ENCODE measurements at places on chromosomes 7 and 10.

DNA sequence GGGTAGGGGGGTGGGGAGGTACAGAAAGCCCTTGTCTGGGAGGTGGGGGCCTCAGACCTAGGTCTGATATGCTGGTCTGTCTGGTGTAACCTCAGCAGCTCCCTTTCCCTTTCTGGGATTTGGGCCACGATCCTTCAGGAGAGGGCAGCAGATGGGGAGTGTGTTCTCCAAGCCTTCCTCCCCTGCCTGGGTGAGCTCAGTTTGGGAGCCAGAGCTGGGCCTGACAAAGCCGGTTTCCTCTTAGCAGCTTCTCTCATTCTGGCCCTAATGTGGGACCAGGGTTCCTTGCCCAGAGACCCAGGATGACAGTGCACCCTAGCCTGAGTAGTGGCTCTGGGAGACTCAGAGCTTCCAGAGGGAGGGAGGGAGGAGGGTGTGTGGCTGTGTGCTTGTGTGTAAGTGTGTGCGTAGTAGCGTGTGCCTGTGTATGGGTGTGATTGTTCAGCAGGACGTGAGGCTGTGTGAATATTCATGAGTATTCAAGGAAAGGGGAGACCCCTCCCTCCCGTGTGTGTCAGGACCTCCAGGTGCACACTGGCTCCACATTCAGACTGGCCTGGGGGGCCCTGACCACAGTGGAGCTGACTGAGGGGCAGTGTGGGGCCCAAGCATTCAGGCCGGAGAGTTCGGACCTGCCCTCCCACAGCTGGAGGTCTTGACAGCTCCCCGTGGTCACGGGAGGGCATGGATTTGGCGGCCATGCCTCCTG lies 96.5 kb downstream of the ZMIZ1 start:
- DNase-seq, result no peak

GRCh38 chr7:3243680-3244079 lies 57.4 kb upstream of the SDK1 start:
- no peak for DNase-seq

DNA sequence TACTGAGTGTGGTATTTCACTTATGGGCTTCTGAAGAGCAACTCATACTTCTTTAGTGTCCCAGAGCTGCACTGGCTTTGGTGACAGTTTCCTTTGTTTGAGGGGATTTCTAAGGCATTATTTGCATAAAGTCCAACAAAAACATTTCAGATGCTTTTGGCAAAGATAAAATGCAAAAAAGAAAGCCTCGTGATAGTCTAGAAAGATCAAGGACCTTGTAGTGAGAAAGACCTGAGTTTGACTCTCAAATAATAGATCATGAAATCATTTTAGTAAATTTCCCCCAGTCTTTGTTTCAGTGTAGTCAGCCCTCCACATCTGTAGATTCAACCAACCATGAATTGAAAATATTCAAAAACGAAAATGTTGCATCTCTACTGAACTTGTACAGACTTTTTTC lies 107.4 kb downstream of the EEPD1 start:
- no peak for DNase-seq

DNA sequence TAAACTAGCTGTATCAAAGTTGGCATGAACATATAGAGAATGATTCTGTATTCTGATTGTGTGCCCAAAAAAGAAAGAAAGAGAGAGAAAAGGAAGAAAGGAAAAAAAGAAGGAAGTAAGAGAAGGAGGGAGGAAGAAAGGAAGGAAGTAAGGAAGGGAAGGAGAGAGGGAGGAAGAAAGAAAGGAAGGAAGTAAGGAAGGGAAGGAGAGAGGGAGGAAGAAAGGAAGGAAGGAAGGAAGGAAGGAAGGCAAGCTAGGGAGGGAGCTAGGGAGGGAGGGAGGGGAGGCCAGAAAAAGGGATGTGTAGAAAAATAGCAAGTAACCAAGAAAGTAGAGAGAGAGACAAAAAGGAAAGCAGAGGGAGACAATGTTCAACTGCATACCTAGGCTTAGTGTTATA lies 60.7 kb upstream of the TARP start:
- DNase-seq, result no peak

GRCh38 chr7:5143935-5144903 lies 45.8 kb upstream of the WIPI2 start:
- DNase-seq, result peak; percentile 88

GRCh38 chr10:43655311-43655710 lies 6.6 kb upstream of the ZNF32 start:
- DNase-seq, result no peak

DNA sequence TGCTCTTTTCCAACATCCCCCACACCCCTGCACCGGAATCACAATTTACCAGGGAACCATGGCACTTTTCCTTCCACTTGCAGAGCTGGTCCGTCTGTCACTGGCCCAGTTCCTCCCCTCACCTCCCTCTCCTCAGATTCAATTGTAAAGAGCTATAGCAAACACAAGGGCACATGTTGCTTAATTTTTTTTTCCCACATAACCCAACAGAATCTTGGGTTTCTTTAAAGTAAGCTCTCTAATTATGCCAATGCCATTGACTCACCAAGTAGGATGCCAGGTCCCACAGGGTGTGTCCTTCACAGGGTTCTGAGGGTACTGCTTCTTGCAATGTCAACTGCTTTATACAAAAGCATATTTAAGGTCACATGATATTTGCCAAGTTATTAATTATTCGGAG lies 262.2 kb downstream of the AUTS2 start:
- no peak for DNase-seq

DNA sequence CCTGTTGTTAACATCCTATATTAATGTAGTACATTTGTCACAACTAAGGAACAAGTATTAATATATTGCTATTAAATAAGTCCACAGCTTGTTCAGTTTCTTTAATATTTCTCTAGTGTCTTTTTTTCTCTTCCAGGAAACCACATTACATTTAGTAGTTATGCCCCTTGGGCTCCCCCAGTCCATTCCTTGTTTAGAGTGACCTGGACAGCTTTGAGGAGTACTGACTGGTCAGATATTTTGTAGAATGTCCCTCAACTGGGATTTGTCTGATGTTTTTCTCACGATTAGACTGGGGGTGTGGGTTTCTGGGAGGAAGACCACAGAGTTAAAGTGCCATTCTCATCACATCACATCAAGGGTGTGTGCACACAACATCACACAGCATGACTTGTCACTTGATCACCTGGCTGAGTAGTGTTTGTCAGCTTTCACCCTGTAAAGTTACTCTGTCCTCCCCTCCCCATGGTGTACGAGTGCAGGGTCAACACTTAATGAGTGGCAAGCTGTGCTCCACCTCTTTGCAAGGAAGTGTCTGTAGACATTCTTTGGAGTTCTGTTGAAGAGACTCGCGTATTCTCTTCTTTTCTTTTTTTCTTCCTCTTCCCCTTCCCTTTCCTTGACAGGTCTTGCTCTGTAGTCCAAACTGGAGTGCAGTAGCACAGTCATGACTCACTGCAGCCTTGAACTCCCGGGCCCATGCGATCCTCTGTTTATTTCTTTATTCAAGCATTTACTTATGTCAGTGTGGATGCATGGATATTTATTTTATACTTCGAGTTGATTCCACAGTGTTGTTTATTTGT lies 10.2 kb downstream of the LMTK2 start:
- no peak for DNase-seq

DNA sequence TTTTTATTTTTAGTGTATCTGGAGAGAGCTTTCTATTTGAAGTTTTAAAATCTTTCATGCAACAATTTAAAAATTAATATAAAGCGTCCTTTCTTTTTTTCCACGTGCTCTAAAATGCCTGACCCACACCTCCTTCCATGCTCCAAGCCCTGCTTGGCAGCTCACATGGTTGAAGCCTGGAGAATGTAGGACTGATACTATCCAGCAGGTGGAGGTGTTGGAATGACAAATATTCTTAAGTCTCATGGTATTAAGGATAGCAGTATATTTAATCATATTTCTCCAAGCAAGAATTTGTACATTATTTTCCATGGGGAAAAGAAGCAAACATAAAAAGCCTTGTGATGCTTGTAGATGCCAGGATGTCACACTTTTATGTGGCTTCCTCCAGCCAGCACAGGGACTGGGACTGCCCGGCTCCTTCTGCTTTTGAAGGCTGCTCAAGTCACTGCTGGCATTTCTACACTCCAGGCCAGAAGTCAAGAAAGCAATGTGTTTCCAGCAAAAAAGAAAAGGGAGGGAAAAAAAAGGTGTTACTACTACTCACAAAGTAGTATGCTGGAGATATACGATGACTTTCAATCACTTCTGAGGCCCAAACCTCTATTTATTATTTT lies 49.7 kb downstream of the BZW2 start:
- DNase-seq, result no peak

GRCh38 chr10:94997741-94998174 lies 59.3 kb downstream of the CYP2C9 start:
- no peak for DNase-seq

GRCh38 chr10:22742678-22743077 lies 28.3 kb upstream of the PIP4K2A start:
- DNase-seq, result no peak

DNA sequence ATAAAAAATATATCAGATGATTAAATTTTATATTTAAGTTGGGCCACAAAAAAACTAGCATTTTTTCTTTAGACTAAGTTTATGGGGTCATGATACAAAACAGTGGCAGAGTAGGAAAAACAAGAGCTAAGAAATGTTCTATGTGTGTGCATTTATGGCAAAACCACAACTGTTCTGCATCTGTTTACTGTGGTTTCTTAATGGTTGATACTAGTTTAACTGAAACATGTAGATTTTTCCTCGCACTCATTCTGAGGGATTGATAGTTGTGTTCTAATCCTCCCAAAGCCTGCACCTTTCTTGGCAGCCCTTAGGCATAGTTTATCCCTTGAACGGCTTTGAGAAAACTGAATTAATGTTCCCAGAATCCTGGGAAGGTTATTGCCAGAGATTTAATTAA lies 66.6 kb upstream of the PHYHIPL start:
- DNase-seq, result no peak

DNA sequence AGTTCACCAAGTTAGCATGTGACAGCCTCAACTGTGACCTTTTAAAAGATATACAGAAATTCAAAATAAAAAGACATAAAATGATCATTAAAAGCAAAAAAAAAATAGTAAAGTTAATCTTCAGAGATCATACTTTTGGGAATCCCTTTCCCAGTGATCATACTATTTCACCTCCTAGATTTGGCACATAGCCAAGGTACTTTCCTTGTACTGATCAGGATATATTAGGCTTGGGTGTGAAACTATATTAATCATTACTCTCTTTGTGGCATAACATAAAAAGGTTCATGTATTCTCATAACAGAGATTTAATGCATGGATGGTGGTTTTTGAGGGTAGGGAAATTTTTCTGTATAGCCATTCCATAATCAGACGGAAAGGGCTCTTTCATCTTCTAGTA lies 109.6 kb upstream of the ZWINT start:
- no peak for DNase-seq

- DNase-seq, result no peak
Observed at GRCh38 chr7:70837589-70837988, 294.4 kb upstream of the GALNT17 start.

GRCh38 chr10:122504610-122504950 lies 43.2 kb downstream of the HTRA1 start:
- no peak for DNase-seq

DNA sequence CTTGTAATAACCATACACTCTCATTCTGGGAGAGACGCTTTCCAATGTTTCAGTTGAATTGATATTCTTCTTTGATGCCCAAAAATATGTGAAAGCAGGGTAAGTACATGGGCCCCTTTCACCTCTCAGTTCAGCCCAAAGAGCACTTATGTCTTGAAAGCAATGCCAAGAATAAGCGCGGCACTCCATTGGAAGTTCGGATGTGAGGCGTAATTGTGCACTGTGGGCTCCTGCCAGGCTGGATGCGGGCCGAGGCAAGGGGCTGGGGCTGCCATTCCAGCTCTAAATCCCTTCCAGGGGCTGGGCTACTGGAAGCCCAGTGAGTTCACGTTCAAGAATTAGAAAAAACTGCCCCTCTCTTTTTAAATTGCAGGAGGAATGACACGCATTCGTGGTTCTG lies 113.8 kb downstream of the EBF3 start:
- DNase-seq, result no peak

- DNase-seq, result no peak
Observed at GRCh38 chr10:33025039-33025438, 67.0 kb upstream of the ITGB1 start.

GRCh38 chr10:119516381-119517234 lies 25.9 kb downstream of the RGS10 start:
- DNase-seq, result peak; percentile 63

- DNase-seq, result no peak
Observed at GRCh38 chr10:22607261-22607660, 107.1 kb downstream of the PIP4K2A start.

GRCh38 chr10:94591461-94592205 lies 46.0 kb downstream of the HELLS start:
- no peak for DNase-seq

GRCh38 chr7:130872756-130873448 lies 138.9 kb upstream of the KLF14 start:
- DNase-seq, result no peak

DNA sequence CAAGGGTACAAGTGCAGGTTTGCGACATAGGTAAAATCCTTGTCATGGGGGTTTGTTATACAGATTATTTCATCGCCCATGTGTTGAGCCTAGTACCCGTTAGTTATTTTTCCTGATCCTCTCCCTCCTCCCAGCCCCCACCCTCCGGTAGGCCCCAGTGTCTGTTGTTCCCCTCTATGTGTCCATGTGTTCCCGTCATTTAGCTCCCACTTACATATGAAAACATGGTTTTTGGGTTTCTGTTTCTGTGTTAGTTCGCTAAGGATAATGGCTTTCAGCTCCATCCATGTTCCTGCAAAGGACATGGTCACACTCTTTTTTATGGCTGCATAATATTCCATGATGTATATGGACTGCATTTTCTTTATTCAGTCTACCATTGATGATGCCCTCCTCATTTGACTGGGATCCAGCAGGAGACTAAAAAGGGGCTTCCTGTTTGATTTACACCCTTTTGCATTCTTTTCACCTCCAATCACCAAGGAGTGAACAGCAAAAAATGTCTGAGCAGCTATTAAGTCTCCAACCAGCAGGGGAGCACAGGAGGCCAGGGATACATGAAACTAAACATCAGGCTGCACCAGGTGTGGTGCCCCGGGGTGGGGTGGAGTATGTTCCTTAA lies 188.2 kb downstream of the SKIDA1 start:
- no peak for DNase-seq

All from CD4-positive, alpha-beta T cell treated with Interleukin-10 for 1 hour (primary cell).